Activated T-cell treated with anti-CD3 and anti-CD28 coated beads for 48 hours (primary cell): ENCODE measurements at places on chromosomes 2 and 18.

DNA sequence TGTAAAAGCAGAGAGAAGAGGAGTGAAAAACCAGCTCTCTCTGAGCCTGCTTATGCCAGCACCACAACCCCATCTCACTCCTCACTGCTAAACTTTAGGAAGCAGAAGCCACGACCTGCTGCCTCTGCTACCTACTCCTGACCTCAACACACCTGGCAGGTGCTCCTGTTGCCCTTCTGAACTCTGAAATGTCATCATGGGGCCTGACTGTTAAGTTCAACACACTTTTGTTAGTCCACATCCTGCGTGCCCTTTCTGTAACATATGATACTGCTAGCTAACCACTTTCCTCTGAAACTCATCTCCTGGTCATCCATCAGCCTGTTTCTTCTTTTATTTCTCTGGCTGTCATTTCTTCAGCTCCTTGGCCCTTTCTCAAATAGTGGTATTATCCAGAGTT is 118.1 kb downstream of the EPB41L3 start:
- no peak for DNase-seq

- peak; percentile 62 for DNase-seq
These were observed 50.1 kb upstream of the LPIN2 start for GRCh38 chr18:3062798-3063680.

- DNase-seq = no peak
These were observed 47.1 kb downstream of the KCNG3 start for GRCh38 chr2:42446503-42447271.

DNA sequence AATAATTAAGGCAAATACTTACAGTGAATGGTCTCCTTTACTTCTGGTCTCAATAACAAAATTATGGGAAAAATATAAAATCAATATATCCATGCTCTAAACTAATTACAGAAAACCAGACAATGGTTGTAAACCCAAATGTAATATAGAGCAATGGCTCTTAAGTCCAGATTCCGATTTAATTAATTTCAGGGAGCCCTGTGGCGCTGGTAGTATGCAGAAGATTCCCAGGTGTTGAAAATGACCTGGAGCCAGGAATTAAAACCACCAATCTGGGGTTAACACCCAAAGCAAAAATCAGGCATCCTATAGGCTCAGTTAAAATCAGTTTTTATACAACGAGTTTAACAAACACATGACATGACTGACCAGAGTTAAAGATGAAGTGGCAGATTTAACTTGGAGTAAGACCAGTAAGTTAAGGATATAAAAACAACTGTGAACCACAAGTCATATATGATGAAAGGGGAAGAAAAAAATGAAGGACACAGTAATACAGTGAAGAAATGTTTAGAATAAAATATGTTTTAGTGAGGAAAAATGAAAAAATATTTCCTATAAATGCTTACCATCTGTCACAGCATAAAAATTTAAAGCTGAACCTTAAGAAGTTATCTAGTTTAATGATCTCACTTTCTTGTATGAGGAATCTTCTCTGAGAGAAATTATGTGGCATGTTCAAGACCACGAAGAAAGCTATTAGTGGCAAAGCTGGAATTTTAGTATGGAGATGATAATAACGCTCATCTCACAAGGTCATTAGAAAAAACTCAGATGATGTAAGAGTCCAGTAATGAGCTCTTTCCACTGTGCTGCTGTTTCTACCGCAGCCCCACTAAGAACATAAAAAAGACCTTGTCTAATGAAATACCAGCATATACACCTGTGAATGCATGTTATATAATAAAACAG is 45.8 kb upstream of the FLACC1 start:
- no peak for DNase-seq

DNA sequence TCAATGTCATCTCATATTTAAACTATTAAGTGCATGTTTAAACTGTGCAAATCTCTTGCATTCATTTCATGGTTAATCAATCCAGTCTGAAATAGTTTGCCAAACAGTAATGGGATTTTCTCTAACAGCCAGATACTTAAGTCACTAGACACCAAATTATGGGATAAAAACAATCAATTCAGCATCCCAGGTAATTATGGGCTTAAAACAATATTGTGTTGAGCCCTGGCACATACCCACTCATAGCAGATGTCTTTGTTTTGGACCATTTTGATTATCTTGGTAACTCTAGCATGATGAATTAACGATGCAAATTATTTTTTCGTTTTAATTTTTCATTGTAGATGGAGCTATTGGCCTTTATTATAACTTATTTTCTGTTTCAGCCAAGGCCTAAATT is 118.5 kb upstream of the CD302 start:
- no peak for DNase-seq

DNA sequence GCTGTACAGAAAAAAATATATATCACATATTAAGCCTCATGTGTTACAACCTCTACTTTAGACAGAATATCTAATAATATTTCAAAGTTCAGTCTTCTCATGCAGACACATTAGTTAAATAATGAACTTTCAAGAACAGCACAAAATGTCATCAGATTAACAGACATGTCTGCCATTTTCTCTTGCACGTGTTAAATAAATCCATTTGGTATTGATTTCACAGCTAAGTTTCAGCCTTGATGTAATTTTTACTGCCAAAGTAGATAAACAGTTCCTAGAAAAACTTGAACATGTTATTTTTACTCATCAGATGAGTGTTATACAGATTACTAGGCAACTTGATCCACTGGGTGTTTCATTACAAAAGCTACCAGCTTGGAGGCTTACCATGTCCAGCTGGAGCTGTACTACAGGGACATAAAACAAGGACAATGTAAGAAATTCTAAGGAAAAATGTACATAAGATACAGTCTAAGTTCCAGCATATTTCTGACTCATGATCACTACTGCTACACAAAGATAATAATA is 290.7 kb upstream of the DDX18 start:
- no peak for DNase-seq
